ENCODE measurements at places on chromosomes 3 and 15. TPM values are rescaled to one million over a fixed set of nuclear protein-coding genes. Genes with fewer than 3 reads are reported as not detected.

LXN gene
- 121 TPM for total RNA-seq

TUSC7 gene
- total RNA-seq = not detected

AGTR1 gene
- 0.12 TPM for total RNA-seq

- no peak for DNase-seq
Observed at GRCh38 chr3:193240850-193241706, at the start of gene PLAAT1. Gene PLAAT1 (plus strand): TSS chr3:193241222. CDS start chr3:193255651, 14,429 bp downstream.

- DNase-seq = no peak
Observed at GRCh38 chr3:46902188-46902631, 24.7 kb downstream of the PTH1R start.
